ENCODE measurements at places on chromosomes 4 and X.
A peak's percentile ranks its signal among the peaks of the same experiment; 100 is the strongest.

GRCh38 chr4:53640576-53641453, 49.5 kb upstream of the LNX1 start:
- peaks cover 6% of the 10 kb centered on the region for H3K27me3 ChIP-seq
- H3K36me3 ChIP-seq, result no peaks in the 10 kb centered on the region
- no peak for DNase-seq
- no peaks in the 10 kb centered on the region for H3K4me1 ChIP-seq

- H3K36me3 ChIP-seq, result peaks cover 4% of the 10 kb centered on the region
- peaks cover 6% of the 10 kb centered on the region for H3K4me1 ChIP-seq
- DNase-seq, result no peak
- no peaks in the 10 kb centered on the region for H3K27me3 ChIP-seq
- no peak overlapping the region for H3K4me3 ChIP-seq
Measured at GRCh38 chrX:47831788-47832187, 4.9 kb upstream of the ZNF81 start.

DNA sequence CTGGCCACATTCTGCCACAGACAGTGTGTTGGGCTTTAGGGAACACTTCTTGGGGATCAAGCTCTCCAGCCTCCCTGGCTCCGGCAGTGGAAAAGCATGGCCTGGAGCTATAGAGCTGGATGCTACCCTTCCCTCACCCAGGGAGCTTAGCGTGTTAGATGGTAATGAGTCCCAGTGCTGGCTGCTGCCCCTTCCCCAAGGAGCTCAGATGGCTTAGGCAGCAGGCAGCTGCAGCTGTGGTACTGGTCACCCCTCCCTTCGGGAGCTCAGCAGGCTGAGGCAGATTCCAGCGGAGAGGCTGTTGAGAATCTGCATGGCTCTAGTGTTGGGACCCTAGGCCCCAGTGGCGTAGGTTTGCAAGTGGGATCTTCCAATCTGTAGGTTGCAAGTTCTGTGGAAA, 19.5 kb downstream of the TMEM144 start:
- no peaks in the 10 kb centered on the region for H3K4me1 ChIP-seq
- H3K36me3 ChIP-seq, result no peaks in the 10 kb centered on the region
- no peak overlapping the region for H3K27ac ChIP-seq
- H3K27me3 ChIP-seq, result no peaks in the 10 kb centered on the region
- no peak for DNase-seq
- H3K4me3 ChIP-seq, result no peak overlapping the region

DNA sequence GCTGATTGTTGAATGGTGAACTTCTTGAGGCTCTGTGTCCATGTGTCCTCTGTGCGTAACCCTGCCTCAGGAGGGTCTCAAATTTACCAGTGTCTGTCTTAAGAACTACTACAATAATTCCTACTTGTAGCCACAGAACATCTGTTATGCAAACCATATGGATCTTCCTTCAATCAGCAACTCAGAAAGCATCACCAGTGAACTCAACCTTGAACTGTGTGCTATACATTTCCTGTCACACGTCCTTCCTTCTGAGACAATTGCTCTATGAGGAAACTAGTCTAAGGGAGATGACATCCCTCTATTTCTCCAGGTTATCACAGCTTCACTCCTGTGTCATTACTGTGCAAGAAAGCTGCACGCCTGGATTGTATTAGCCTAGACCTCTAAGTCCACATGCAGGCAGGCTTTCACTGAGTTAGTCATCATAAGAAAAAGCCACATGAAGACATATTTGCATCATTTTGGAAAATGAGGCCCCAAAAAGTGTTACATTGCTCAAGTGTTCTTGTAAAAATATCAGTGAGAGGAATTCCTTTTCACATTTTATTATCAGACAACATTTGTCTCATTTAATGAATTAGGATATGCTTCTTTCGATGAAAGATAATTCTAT, 157.8 kb downstream of the AFF2 start:
- no peaks in the 10 kb centered on the region for H3K36me3 ChIP-seq
- H3K27me3 ChIP-seq, result no peaks in the 10 kb centered on the region
- DNase-seq, result no peak
- H3K27ac ChIP-seq, result no peak overlapping the region
- peaks cover 12% of the 10 kb centered on the region for H3K4me1 ChIP-seq

- no peak overlapping the region for H3K4me3 ChIP-seq
- no peak overlapping the region for H3K27ac ChIP-seq
- H3K36me3 ChIP-seq, result peaks cover 20% of the 10 kb centered on the region
- peaks cover 45% of the 10 kb centered on the region for H3K4me1 ChIP-seq
- H3K27me3 ChIP-seq, result no peaks in the 10 kb centered on the region
Measured at GRCh38 chrX:20252381-20253231, 14.1 kb downstream of the RPS6KA3 start.

- no peak overlapping the region for H3K27ac ChIP-seq
- no peak overlapping the region for H3K4me3 ChIP-seq
- H3K4me1 ChIP-seq, result no peaks in the 10 kb centered on the region
- no peaks in the 10 kb centered on the region for H3K36me3 ChIP-seq
- no peaks in the 10 kb centered on the region for H3K27me3 ChIP-seq
Measured at GRCh38 chr4:76745240-76745639, 152.7 kb downstream of the SOWAHB start.

DNA sequence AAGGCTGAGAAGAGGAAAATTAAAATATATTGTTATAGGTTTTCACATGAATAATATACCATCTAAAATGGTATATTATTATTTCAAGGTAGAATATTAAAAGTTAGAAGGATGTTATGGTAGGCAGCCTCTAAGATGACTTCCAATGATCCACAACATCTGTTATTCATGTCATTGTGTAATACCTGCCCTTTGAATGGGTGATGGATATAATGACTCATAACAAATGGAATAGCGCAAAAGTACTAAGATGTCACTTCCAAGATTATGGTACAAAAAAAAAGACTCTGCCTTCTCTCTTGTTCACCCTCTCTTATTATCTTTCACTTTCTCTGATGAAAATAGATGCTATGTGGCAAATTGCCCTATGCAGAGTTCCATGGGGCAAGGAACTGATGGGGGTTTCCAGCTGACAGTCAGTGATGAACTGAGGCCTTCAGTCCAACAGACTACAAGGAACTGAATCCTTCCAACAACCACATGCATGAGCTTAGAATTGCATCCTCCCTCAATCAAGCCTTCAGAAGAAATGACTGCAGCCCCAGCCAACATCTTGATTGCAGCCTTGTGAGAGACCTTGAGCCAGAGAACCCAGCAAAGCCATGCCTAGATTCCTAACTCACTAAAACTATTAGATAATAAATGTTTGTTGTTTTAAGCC, 57.7 kb downstream of the HS6ST2 start:
- no peak overlapping the region for H3K4me3 ChIP-seq
- H3K36me3 ChIP-seq, result no peaks in the 10 kb centered on the region
- no peak overlapping the region for H3K27ac ChIP-seq
- H3K27me3 ChIP-seq, result no peaks in the 10 kb centered on the region
- no peaks in the 10 kb centered on the region for H3K4me1 ChIP-seq

DNA sequence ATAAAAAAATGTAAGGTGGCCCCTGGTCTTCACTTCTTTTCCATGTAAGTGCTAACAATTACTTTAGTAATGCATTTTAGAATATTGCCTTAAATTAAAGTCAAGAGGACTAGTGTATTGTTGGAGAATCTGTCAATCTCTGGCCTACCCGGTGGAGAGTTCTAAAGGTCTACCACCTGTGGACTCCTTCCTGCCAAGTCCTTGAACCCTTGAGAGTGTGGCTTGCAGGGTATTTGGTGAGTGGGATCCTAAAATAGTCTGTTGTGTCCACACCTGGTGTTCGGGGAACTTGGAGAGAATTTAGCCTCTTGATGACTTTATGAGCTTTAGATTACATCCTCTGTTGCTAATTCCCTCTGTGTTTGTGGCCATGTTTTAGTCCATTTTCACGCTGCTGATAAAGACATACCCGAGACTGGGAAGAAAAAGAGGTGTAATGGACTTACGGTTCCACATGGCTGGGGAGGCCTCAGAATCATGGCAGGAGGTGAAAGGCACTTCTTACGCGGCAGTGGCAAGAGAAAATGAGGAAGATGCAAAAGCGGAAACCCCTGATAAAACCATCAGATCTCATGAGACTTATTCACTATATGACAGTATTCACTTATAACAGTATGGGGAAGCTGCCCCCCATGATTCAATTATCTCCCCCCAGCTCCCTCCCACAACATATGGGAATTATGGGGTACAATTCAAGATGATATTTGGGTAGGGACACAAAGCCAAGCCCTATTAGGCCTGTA, 23.8 kb downstream of the DDIT4L start:
- no peak overlapping the region for H3K27ac ChIP-seq
- H3K4me3 ChIP-seq, result peak overlapping the region; percentile 4
- peaks cover 34% of the 10 kb centered on the region for H3K4me1 ChIP-seq
- H3K36me3 ChIP-seq, result no peaks in the 10 kb centered on the region
